ENCODE measurements at places on chromosomes 13 and 19. TPM values are rescaled to one million over a fixed set of nuclear protein-coding genes. Genes with fewer than 3 reads are reported as not detected.

DNA sequence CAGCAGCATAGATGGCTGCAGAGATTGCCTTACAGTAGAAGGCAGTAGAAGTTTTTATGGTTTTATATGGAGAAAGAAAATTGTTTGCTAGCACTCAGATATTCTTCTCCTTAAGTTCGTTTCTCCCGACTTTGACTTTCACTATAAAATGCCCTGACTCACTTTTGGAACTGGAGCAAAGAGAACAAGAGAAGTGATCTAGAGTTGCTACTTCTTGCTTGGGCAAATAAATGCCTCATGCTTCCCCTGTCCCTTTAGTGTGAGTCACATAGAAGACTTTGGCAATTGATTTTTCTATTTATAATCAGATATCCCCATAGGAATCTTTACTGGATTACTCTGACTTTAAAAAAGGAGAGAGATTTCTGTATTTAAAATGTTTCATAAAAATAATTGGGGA, 46.9 kb downstream of the ITGBL1 start:
- DNase-seq, result no peak

DNA sequence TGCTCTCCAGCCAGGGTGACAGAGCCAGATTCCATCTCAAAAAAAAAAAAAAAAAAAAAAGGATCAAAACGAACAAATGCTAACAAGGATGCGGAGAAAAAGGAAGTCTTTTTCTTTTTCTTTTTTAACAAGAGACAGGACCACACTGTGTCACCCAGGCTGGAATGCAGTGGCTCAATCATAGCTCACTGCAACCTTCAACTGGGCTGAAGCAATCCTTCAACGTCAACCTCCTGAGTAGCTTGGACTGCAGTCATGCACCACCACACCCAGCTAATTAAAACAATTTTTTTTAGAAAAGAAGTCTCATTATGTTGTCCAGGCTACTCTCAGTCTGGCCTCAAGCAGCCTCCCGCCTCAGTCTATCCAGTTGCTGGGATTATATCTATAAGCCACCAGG, 20.8 kb upstream of the OR7A17 start:
- DNase-seq, result no peak

DNA sequence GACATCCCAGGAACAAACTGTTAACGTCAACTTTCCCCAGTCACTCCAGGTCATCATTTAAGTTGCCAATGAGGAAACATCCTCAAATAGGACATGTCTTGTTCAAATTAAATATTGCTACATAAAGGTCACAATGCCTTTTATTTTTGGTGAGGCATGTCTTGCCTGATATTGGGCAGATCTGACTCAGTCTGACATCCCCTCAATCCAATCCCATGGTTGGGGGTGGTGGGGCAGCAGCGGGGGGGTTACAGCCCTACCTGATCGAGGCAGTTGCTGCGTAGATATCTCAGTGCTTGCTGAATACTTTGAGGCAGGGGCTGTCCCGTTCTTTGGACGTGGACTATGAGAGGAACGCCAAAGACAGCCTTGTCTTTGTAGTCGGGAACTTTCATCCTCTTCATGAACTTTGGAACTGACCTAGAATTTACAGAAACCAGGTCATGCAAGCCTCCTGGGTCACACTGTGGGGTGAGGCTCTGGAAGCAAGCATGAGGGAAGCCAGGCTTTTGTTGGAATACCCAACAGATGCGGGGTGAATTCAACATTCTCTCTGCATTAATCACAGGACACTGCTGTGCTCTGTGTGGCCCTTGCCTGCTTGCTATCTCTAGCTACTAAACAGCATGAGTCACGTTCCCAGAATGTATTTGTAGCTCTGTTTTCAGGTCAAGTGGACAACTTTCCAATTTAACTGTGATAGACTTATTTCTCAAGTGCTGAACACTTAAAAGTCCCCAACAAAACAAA, 109.8 kb downstream of the KL start:
- peak; percentile 72 for DNase-seq

- no peak for DNase-seq
Observed at GRCh38 chr13:107901230-107901629, 314.1 kb downstream of the LIG4 start.

- DNase-seq, result no peak
Observed at GRCh38 chr19:47158367-47158791, 27.7 kb downstream of the SAE1 start.

DNA sequence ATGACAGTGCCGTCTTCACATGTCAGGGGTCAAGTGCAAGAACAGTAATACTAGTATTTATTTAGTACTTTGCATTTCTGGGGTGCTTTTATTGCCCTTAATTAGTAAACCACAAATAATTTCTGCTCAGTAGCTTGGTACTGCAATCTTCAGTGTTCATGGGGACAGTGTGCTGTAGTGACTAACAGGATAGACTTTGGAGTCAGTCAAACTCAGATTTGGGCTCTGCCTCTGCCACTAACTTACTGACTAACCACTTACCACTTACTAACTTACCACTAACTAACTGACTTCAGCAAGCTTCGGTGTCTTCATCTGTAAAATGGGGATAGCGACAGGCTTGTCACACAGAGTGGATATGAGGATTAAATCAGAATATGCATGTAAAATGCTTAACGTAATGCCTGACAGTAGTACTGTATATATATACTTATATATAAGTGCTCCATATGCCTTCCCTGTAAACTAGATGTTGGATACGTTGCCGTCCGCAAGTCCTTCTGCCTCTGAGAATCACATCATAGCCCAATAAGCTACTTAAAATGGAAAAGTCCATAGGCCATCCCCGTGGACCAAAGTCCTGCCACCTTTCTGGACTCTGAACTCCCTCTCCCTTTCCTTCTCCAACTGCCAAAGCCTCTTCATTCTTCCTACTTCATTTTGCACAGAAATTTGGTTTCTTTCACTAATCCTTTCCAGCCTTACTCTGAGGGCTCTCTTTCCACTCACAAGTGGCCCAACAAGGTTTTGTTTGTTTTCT, 158.1 kb downstream of the ZIC5 start:
- no peak for DNase-seq

- peak; percentile 83 for DNase-seq
Observed at GRCh38 chr13:114128624-114129522, 3.5 kb downstream of the RASA3 start.

DNA sequence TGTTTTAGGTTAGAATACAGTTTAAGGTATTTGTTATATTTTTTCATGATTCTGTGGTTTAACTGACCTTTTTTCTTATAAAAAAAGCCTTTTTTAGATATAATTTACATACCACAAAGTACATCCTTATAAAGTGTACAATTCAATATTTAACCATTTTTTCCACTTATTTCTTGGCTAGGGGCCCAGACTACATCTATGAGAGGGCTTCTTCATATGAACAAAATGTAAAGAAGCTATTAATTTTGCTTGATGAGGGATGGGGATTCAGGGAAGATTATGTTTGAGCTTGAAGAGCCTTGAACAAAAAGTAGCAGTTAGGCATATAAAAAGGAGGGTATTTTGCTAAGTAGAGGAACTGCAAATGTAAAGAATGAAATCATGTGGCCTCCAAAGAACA, 2.2 kb downstream of the CCDC122 start:
- DNase-seq, result no peak

GRCh38 chr19:51135004-51135403, 7.1 kb upstream of the SIGLEC7 start:
- no peak for DNase-seq

DNA sequence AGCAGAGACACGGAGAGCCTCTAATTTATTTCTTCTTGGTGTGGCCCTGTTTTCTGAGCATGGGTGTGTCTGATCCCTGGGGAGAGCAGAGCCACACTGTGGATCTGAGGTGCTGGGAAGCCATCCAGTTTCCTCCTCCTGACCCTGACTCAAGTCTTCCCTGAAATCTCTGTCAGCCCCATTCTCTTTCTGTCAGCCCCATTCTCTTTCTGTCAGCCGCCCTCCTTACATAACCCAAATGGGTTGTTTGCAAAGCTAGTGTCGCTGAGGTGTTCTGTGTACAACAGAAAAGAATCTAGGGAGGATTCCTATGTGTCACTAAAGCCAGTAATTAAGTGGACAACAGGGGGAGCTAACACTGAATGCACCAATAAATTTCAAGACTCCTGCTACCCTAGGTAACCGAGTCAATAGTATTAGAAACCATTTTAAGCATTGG, 50.2 kb downstream of the LRCH1 start:
- DNase-seq, result no peak

DNA sequence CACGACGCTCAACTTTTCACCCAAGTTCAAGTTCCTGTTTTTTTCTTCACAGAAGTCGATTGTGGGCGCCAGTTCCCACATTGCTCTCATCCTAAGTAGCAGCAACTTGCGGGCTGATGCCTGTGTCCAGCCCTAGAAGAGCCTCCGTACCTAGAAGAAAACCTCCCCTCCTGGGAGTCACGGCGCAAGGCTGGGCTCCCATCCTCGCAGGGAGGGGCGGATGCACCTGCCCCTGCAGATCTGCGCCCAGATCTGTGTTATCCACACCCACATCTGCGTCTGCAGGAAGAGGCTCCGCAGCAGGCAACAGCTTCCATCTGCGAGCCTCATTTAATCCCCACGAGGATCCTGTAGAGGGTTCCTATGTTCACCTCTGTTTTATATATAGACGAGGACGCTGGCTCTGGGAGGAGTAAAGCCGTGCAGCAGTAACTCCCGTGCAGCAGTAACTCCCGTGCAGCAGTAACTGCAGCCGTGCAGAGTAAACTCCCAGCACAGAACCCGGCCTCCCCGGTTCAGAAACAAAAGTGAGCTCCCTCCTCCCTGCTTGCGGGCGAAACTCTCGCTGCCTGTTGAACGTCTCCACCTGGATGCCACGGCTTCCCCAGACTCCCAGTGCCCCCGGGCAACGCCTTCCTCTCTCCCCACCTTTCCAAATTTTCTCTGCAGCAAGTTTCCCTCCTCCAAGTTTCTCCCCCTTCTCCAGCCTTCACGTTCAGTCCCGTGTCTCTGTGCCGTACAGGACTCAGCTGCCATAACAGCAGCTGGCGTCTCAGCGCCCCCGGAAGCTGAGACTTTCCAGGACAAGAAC, 23.5 kb upstream of the LAIR1 start:
- DNase-seq, result peak; percentile 34

DNA sequence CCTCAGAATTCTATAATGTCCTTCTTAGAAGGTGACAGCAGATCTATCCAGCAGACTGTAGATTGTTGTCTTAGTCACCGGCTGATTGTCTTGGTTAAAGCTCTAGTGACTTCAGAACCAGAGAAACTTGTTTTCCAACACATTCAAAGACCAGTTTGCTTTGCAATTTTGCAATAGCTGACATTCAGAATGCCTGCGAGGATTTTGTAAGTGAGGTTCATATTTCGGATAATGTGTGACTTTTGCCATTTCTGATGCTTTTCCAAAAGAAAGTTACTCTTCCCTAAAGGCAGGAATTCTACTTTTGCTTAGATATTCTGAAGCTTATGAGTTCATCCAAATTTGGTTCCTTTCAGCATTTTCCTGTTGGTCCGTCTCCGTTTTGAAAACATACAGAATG, 13.2 kb downstream of the SPINT2 start:
- no peak for DNase-seq

GRCh38 chr13:43205416-43205815, 182.0 kb downstream of the DNAJC15 start:
- no peak for DNase-seq

GRCh38 chr19:47860602-47861297, 1.7 kb downstream of the TPRX2 start:
- no peak for DNase-seq

DNA sequence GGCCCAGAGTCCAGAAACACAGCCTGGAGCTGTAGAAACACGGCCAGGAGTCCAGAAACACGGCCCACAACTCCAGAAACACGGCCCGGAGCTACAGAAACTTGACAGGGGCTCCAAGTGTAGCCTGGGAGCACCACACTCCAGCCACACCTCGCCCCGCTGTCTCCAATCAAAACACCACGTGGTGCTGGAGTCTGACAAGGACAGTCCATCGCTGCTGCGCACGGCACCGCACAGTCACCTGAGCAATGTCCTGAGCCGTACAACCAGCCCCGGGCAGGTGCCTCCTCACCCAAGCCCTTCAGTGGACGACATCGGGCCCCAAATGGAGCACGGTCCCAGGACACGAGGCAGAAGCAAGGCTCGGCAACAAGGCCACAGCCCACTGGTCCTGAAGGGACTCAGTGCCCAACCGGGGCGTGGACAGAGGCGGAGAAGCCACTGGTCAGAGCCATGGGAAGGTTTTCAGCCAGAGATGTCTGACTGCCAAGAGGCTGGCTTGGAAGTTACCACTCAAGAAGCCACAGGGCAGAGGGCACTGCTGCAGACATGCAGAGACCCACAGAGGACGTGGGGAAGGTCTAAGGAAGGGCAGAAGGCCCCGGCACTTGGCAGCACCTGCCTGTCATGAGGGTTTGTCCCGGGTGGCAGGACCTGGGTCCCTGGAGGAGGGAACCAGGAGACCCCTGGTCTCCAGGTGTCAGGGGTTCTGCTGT, 19.7 kb upstream of the PLPP2 start:
- no peak for DNase-seq

GRCh38 chr13:41502673-41503072, 45.3 kb downstream of the RGCC start:
- DNase-seq, result no peak

GRCh38 chr19:49635530-49636232, 4.3 kb downstream of the RRAS start:
- no peak for DNase-seq

DNA sequence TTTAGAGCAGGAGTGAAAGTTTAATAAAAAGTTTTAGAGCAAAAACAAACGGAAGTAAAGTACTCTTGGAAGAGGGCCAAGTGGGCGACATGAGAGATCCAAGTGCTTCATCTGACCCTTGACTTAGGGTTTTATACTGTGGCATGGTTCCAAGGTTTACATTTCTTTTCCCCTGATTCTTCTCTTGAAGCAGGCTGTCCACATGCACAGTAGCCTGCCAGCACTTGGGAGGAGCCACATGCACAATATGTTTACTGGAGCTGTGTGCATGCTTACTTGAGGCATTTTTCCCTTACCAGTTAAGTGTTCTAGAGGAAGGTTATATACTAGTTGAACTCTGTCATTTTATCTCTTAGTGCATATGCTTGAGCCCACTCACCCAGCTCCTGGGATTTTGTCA, 295.6 kb downstream of the TBC1D4 start:
- DNase-seq, result no peak

The CLEC17A gene
- total RNA-seq, result not detected

The SYNGR4 gene
- not detected for total RNA-seq

The PRR22 gene
- total RNA-seq, result 0.84 TPM

The FLT3 gene
- total RNA-seq, result 0.07 TPM

The CYP2F1 gene
- not detected for total RNA-seq

The ZNF625 gene
- 2.9 TPM for total RNA-seq

The SERPINE3 gene
- not detected for total RNA-seq
